Thoracic aorta (tissue), 2 donors: ENCODE measurements at places on chromosomes 1 and 21. TPM values are rescaled to one million over a fixed set of nuclear protein-coding genes. Genes with fewer than 3 reads are reported as not detected.

RHCE gene
- total RNA-seq, result not detected

TNFRSF1B gene
- total RNA-seq, result 58.7 TPM

KCNQ4 gene
- total RNA-seq, result 5.7 TPM

TMEM125 gene
- total RNA-seq, result not detected

ARTN gene
- total RNA-seq, result 3.8 TPM

NUP210L gene
- total RNA-seq, result 0.14 TPM

CSF3R gene
- 28.6 TPM for total RNA-seq

- H3K27me3 ChIP-seq, result no peaks in the 10 kb centered on the region
- no peak overlapping the region for H3K27ac ChIP-seq
- DNase-seq, result no peak
- no peaks in the 10 kb centered on the region for H3K4me1 ChIP-seq
- no peak overlapping the region for H3K4me3 ChIP-seq
- no peaks in the 10 kb centered on the region for H3K36me3 ChIP-seq
Measured at GRCh38 chr1:94716965-94717364, 103.2 kb upstream of the SLC44A3 start.

DNA sequence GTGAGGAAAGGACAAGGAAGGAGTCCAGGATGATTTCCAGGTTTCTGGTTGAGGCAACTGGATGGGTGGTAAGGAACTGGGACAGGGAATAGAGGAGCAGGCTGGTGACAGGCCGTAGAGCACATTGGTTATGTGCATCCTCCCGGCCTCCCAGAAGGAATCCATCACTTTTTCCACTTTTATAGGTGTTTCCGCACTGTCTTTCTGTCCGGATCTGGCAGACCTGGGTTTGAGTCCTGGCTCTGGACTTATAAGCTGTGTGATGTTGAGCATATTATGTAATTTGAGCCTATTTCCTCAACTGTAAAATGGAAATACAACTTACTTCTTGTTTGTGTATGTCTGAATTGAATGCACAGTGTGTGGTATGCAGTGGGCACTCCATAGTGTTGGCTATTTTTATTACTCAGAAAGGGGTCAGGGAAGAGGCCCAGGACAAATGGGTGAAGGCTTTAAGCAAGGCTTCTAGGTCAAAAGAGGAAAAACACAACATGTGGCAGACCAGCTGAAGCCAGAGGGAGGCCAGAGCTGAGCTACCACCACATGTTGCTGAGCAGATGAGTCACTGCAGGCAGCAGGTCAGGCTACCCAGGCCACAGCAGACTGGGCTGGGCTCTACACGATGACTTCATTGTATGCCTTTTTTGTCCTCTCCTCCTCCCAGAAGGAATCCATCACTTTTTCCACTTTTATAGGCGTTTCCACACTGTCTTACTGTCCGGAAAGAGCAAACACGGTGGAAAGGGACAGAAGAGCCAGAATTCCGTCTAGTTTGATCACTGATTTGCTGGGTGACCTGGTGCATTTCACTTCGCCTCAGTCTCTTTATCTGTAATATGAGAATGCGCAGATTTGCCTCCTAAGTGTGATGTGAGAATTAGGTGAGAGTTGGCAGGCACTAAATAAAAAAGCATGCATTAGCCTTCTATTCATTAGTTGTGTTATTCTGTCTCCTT, 791 bp upstream of the MAST2 start:
- peaks cover 4% of the 10 kb centered on the region for H3K36me3 ChIP-seq
- DNase-seq, result peak; percentile 70
- peak overlapping the region; percentile 92 for H3K27ac ChIP-seq
- H3K4me3 ChIP-seq, result peak overlapping the region; percentile 67

DNA sequence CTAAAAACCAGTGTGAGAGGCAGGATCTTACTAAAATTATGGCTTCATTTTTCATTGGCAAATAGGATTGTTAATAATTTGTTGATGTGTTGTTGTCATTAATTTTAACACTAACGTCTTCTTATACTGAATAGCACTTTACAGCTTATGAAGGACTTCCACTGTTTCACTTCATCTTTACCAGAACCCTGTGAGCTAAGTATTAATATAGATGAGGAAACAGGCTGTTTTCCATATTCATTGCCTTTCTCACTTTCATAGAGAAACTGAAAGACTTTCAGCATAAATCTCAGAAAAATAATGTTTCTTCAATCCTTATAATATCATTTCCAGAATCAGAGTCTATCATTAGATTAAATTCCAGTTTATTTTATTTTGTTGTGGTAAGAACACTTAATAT, 8.5 kb downstream of the MAP10 start:
- no peak overlapping the region for H3K4me3 ChIP-seq
- H3K4me1 ChIP-seq, result no peaks in the 10 kb centered on the region
- H3K27ac ChIP-seq, result no peak overlapping the region
- no peaks in the 10 kb centered on the region for H3K27me3 ChIP-seq
- no peaks in the 10 kb centered on the region for H3K36me3 ChIP-seq

GRCh38 chr1:246526915-246527314, 19.8 kb upstream of the SMYD3 start:
- H3K27ac ChIP-seq, result no peak overlapping the region
- H3K27me3 ChIP-seq, result no peaks in the 10 kb centered on the region
- no peak for DNase-seq
- H3K4me1 ChIP-seq, result no peaks in the 10 kb centered on the region

- no peak overlapping the region for H3K27ac ChIP-seq
- no peak overlapping the region for H3K4me3 ChIP-seq
- DNase-seq, result no peak
- H3K36me3 ChIP-seq, result no peaks in the 10 kb centered on the region
Measured at GRCh38 chr21:35748678-35749314, 311.5 kb downstream of the SETD4 start.

- H3K27ac ChIP-seq, result no peak overlapping the region
- no peaks in the 10 kb centered on the region for H3K36me3 ChIP-seq
- no peak overlapping the region for H3K4me3 ChIP-seq
- no peak for DNase-seq
- H3K4me1 ChIP-seq, result no peaks in the 10 kb centered on the region
- H3K27me3 ChIP-seq, result no peaks in the 10 kb centered on the region
Measured at GRCh38 chr21:31310750-31311149, 33.3 kb downstream of the TIAM1 start.

DNA sequence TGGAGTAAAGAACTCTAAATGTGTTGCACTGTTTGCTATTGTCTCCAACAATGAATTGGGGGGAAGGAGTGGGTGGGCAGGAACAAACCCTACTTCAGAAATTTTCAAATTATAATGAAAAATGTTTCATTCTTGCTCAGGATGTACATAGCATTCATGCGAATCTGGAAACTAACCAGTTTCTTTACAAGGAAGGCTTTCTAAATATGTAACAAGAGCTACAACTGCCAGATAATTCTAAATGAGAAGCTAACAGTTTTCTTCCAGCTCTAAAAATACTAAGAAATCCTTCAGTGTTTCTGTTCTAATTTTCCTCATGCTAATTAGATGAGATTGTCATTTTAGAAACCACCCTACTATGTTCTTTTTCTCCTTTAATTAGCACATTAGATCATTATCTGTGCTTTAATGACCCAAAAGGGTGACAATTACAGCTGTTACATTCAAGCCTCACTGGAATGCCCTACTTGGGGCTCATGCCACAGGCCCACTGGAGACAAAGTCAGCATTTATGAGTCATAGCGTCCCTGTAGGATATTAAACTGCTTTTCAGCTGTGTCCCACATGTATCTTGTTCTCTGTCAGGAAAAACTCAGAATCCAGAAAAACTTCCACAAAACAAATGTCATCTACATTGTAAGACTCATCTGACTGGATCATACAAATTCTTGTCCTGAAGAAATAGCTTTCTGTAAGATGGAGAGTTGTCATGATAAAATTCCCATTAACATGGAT, 804.6 kb upstream of the CXADR start:
- no peaks in the 10 kb centered on the region for H3K36me3 ChIP-seq
- H3K27me3 ChIP-seq, result no peaks in the 10 kb centered on the region
- H3K4me1 ChIP-seq, result no peaks in the 10 kb centered on the region
- no peak overlapping the region for H3K4me3 ChIP-seq

GRCh38 chr1:223161321-223161720, 18.3 kb upstream of the TLR5 start:
- no peaks in the 10 kb centered on the region for H3K4me1 ChIP-seq
- H3K36me3 ChIP-seq, result no peaks in the 10 kb centered on the region
- H3K27ac ChIP-seq, result no peak overlapping the region
- no peak overlapping the region for H3K4me3 ChIP-seq
- no peaks in the 10 kb centered on the region for H3K27me3 ChIP-seq

DNA sequence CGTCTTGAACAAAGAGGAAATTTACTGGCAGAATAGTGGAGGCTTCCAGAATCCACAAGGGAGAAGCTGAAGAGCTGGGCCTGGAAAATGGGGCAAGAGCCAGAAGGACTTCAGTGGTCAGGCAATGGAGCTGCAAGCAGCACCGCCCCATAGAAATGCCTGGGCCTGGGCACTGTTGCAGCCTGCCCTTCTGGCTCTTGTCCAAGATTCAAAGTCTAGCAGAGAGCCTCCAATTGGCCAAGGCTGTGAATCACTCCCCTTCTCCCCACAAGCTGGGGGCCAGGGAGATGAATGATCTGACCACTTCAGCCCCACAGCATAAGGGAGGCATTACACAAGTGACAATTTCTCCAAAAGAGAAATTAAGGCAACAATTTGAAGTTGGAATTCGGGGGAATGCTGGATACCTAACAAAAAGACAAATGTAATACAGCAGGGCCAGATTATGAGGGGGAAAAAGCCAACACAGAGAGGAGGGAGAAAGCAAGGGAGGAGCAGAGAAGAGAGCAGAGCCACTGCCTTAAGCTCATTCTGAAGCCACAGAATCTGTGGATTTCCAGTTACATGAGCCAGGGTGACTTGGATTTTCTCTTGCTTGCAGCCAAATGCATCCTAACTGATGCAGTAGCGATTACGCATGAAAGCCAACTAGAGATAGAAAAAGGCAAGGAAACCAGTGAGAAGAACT, 80.3 kb downstream of the LRIG2 start:
- no peak overlapping the region for H3K27ac ChIP-seq
- no peaks in the 10 kb centered on the region for H3K36me3 ChIP-seq
- H3K4me1 ChIP-seq, result no peaks in the 10 kb centered on the region
- no peak overlapping the region for H3K4me3 ChIP-seq
- no peak for DNase-seq

DNA sequence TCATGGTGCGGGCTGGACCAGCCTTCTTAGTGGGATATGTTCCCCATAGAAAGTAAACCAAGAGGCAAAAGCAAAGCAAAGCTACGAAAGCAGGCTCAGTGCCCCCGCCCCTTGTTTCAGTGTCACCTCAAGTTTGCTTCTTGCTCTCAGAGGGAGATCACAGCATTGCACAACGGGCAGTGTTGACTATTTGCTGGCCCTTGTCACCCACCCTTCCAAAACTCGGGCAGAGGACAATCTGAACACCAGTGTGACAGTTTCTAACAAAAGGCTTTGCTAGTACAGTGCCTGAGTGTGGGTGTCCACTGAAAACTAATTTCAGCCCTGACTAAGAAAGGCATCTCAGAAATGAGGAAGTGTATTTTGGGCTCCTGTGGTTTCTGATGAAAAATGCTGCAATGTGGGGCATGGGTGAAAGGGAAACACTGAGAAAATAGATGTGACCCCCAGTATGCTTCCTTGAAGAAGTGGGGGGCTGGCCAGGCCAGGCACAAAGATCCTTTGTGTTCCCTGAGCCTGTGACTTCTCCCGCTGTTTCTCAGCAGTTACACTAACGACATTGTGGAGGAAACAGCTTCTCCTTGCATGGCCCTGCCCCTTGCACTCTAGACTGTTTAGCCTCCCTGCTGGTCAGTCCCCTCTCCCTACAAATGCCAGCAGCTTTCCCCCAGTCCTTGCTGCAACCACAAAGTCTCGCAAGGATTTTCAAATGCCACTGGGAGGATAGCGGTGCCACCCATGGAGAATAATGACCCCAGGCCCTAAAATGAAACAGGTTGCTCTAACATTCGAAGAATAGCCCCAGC, 33.3 kb upstream of the KCNE1 start:
- H3K4me1 ChIP-seq, result peaks cover 20% of the 10 kb centered on the region
- peak overlapping the region; percentile 62 for H3K27ac ChIP-seq
- H3K4me3 ChIP-seq, result peak overlapping the region; percentile 30
- no peaks in the 10 kb centered on the region for H3K27me3 ChIP-seq
- no peaks in the 10 kb centered on the region for H3K36me3 ChIP-seq
- no peak for DNase-seq

DNA sequence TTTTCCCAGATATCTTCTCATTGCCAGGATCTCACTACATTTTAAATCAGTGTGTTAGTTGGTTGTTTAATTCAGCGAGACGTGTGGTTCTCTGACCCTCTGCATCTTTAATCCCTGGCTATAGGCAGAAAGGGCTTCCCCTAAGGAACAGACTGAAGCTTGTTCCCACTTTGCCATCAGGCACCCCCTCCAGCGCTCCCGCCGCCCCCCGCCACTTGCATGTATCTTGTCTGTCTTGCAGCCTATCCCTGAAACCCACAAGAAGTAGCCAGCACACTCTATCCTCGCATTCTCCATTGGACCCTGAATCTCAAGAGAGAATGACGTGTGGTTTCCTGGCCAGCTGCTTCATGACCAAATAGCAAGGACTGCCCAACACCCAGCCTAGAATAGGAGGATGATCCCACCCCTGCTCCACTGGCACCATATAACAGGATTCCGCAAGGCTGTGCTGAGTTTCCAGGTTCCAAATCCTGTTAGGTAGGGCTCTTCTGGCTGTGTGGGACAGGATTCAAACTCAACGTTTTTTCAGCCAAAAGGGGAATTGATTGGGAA, 7.8 kb downstream of the CLDN19 start:
- H3K27ac ChIP-seq, result no peak overlapping the region
- H3K36me3 ChIP-seq, result no peaks in the 10 kb centered on the region
- no peaks in the 10 kb centered on the region for H3K4me1 ChIP-seq
- no peak overlapping the region for H3K4me3 ChIP-seq
- DNase-seq, result no peak

DNA sequence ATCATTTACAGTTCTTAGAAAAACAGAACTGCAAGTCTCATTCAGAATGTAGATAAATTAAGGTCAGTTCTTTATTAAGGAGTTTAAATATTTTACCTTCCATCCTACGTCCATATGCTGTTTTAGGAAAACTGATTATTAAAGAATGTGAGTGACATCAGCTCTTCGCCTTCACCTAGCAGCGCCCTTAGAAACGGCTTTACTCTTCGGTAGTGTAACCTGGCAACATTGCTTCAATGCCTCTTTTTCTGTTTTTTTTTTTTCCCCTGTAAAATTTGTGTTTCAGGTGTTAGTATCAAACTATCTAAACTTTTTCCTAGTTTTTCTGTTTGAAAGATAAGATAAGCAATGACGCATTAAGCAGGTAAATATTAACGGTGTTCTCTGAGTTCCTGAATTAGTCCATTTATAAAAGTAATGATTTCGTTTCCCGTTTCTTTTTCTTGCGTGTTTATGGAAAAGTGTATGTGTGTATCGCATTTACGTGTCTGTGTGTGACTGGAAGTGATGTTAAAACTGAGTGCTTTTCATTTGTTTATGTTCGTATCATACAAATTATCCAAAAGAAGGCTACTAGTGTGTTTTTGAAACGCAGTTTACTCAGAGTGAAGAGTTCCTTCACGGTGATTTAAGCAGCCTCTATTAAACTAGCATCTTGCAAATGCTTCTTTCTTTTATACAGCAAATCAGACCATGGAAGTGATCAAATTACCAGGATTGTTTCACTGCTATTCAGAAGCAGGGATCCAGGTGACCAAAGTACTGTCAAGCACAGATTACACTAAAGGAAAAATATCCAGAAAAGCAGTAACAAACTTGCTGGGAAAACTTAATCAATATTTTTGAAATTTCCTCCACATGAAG, 139.0 kb downstream of the SDCCAG8 start:
- H3K4me1 ChIP-seq, result no peaks in the 10 kb centered on the region
- H3K36me3 ChIP-seq, result no peaks in the 10 kb centered on the region
- no peaks in the 10 kb centered on the region for H3K27me3 ChIP-seq
- no peak overlapping the region for H3K27ac ChIP-seq
- H3K4me3 ChIP-seq, result no peak overlapping the region

- no peak for DNase-seq
- H3K27me3 ChIP-seq, result no peaks in the 10 kb centered on the region
Measured at GRCh38 chr1:36576118-36576517, 93.4 kb upstream of the CSF3R start.

- no peak overlapping the region for H3K27ac ChIP-seq
- DNase-seq, result no peak
- H3K36me3 ChIP-seq, result no peaks in the 10 kb centered on the region
- H3K4me3 ChIP-seq, result no peak overlapping the region
Measured at GRCh38 chr1:57966751-57967406, 543.0 kb upstream of the DAB1 start.
